Effector memory CD4-positive, alpha-beta T cell (primary cell): ENCODE measurements at places on chromosomes 3 and 15.

DNA sequence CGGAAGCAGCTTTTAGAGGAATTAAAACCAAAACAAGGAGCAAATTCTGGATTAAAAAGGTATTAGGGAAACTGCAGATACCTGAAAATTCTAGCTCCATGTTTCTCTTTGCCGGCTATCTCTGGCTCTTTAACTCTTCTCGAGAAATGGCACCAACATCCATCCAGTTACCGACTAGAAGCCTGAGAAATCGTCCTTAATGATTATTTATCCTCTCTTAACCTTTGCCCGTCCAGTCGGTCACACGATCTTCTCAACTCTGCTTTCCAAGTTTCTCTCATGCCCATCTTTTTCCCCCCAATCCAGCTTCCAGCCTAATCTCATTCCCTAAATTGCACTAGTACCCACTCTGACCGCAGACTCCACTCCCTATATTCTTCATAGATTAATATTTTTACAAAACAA is 596 bp upstream of the SGO1 start:
- peak overlapping the region; percentile 94 for H3K27ac ChIP-seq
- DNase-seq: no peak
- H3K36me3 ChIP-seq: no peaks in the 10 kb centered on the region
- H3K4me3 ChIP-seq: peak overlapping the region; percentile 55

DNA sequence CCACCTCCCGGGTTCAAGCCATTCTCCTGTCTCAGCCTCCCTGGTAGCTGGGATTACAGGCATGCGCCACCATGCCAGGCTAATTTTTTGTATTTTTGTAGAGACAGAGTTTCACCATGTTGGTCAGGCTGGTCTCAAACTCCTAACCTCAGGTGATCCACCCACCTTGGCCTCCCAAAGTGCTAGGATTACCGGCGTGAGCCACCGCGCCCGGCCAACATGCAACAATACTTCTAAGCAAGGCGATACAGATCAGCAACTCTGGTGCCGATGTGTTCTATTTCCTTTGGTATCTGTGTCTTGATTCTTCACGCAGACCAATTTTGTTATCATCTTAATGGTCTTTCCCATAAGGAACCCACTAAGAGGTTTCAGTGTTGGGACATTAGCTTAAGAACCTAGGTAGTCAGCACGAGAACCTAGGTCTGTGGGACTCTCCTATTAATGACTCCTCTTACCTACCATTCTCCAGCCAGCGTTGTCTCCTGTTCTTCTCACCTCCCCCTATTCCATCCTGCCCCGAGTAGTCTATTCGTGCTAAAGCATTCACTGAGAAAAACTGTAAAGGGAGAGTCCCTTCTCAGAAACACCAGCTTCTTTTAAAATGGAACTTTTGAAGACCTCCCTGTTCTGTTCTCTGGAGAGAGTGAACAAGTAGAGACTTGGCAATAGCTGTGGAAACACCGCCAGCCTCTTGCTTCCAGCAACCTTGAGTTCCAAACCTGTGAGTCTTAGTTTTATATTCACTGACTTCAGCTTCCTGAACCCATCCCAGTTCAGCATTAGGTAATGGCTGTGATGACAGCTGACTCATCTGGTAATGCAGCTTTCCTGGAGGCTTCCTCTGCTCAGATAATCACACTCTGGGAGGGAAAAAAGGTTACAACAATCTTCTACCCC is 61.2 kb downstream of the TSC22D2 start:
- no peaks in the 10 kb centered on the region for H3K36me3 ChIP-seq
- no peak for DNase-seq
- no peaks in the 10 kb centered on the region for H3K27me3 ChIP-seq
- no peak overlapping the region for H3K4me3 ChIP-seq

GRCh38 chr3:3476669-3477068 is 297.2 kb upstream of the CRBN start:
- DNase-seq: no peak
- no peaks in the 10 kb centered on the region for H3K36me3 ChIP-seq
- H3K4me1 ChIP-seq: no peaks in the 10 kb centered on the region

GRCh38 chr3:53226142-53226840 is 29.5 kb downstream of the TKT start:
- DNase-seq: no peak
- H3K27ac ChIP-seq: no peak overlapping the region
- H3K36me3 ChIP-seq: peaks cover 65% of the 10 kb centered on the region
- H3K4me1 ChIP-seq: no peaks in the 10 kb centered on the region

- no peaks in the 10 kb centered on the region for H3K36me3 ChIP-seq
- no peak overlapping the region for H3K4me3 ChIP-seq
- H3K4me1 ChIP-seq: peaks cover 10% of the 10 kb centered on the region
- no peak for DNase-seq
- no peaks in the 10 kb centered on the region for H3K27me3 ChIP-seq
These were observed 50.5 kb downstream of the BHLHE40 start for GRCh38 chr3:5029715-5030114.

DNA sequence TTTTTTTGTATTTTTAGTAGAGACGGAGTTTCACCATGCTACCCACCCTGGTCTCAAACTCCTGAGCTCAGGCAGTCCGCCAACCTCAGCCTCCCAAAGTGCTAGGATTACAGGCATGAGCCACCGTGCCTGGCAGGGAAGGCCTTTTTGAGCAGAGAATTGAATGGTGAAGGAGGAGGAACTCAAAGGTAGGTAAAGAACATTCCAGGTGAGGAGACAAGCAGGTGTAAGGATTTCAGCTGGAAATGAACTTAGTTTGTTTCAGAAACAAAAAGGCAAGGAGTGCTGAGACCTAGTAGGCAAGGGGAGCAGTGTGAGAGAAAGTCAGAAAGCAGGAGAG is 2.5 kb downstream of the TICRR start:
- no peak for DNase-seq
- H3K36me3 ChIP-seq: no peaks in the 10 kb centered on the region
- H3K4me3 ChIP-seq: no peak overlapping the region
- H3K27me3 ChIP-seq: no peaks in the 10 kb centered on the region

DNA sequence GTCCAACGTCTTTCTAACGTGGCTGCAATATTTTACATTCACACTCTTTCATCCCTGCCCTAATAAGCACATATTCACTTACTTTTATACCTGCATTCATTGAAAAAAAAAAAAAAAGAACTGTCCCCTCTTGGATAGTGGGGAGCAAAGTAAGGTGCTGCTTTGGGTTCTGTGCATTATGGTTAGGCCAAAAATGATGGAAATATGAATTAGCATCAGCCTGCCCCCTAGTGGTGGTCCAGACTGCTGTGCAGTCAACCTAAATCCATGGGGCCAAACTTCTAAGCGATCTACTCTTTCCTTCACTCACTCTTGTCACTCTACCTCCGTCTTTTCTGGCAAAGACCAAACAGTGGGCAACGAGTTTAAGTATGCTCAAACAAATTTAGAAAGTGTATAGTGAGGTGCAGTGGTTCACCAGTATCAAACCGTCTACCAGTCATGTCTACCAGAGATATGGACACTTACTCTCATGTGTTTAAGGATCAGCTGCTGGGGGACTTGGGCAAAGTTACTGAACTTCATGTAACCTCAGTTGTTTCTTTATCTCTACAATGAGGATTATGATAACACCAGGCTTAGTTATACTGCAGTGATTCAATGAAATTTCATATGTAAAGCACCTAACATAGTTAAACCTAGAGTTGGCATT is 61.5 kb upstream of the GRM7 start:
- no peak overlapping the region for H3K4me3 ChIP-seq
- no peak for DNase-seq
- H3K36me3 ChIP-seq: no peaks in the 10 kb centered on the region

- no peaks in the 10 kb centered on the region for H3K27me3 ChIP-seq
- H3K4me3 ChIP-seq: no peak overlapping the region
- no peak for DNase-seq
These were observed 74.0 kb downstream of the SATB1 start for GRCh38 chr3:18351069-18351628.

DNA sequence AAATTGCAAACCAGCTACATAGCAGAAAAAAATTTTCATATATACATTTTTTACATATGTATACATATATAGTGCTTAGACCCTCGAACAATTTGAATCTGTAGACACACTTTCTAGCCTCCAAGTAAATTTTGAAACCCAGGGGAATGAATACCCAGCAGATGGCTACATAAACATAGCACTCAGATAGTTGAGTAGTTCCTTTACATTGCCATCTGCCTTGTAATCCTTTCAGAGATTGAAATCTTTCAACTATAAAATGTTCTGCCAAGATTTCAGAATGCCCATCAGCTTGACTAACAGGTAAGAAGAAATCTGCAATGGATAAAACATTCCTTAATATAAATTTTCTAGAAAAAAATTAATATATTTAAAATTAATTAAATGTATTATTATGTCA is 1333.5 kb upstream of the CADM2 start:
- no peak overlapping the region for H3K4me3 ChIP-seq
- H3K27ac ChIP-seq: no peak overlapping the region
- H3K36me3 ChIP-seq: no peaks in the 10 kb centered on the region

DNA sequence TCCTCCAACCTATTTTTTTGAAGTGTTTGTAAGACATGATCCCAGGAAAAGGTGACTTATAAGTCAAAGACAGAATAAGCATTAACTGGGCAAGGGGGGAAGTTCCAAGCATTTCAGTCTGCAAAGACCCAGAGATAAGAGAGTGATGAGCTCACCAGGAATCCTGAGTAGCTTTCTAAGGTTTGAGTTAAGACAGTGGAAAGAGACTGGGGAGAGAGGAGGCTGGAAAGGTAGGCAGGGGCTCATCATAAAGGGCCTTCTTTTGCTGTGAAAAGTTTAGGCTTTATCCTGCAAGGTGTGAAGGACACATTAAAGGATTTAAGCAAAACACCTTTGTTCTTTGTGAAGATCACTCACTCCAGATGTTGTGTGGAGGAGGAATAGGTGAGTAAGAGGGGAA is 438.8 kb downstream of the CHL1 start:
- H3K27me3 ChIP-seq: no peaks in the 10 kb centered on the region
- H3K36me3 ChIP-seq: no peaks in the 10 kb centered on the region
- H3K4me3 ChIP-seq: no peak overlapping the region
- no peaks in the 10 kb centered on the region for H3K4me1 ChIP-seq
- DNase-seq: no peak
- H3K27ac ChIP-seq: no peak overlapping the region

DNA sequence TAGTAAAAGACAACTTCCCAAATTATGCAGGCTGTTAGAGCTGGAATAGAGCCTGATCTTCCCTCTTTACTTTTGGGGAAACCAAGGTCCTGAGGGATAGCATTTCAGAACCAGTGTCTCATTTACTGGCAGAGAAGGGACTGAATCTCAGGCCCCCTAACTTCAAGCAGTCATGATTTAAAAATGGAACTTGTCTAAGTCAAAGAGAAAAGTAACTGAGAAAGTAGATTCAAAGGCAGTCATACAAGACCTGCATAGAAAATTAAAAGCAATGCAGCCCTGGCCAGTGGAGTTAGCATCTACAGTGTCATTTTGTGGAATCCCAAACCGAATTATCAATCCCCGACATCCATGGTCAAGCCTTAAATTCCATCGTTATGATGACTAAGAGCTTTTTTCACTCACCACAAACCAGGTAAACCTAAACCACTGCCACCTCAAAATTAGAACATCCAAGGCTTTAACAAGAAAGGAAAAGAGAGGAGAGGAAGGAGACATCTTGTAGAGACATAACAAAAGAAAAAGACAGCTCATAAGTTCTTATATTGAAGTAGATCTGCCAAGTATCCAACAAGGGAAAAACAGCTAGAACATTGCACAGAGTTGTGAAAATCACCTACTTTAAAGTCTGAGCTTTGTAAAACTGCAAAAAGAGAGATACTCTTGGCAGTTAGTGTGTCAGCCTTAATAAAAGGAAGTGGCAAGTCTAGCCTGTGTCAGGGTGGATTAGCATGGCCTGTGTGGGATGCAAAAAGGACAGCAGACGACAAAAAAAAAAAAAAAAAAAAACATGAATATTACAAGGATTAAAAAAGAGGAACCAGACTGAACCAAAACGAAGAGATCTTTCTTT is 54.1 kb upstream of the CCR2 start:
- no peak overlapping the region for H3K4me3 ChIP-seq
- no peak for DNase-seq
- peaks cover 31% of the 10 kb centered on the region for H3K4me1 ChIP-seq
- H3K27me3 ChIP-seq: no peaks in the 10 kb centered on the region
- H3K36me3 ChIP-seq: no peaks in the 10 kb centered on the region
- peak overlapping the region; percentile 58 for H3K27ac ChIP-seq

- no peaks in the 10 kb centered on the region for H3K27me3 ChIP-seq
- H3K4me3 ChIP-seq: no peak overlapping the region
- no peak for DNase-seq
- H3K36me3 ChIP-seq: no peaks in the 10 kb centered on the region
- no peaks in the 10 kb centered on the region for H3K4me1 ChIP-seq
These were observed 5.6 kb downstream of the CCR1 start for GRCh38 chr3:46202535-46202934.

- DNase-seq: no peak
- H3K36me3 ChIP-seq: no peaks in the 10 kb centered on the region
- no peak within 1 kb of the TSS for H3K4me3 ChIP-seq
- no peaks in the 10 kb centered on the region for H3K4me1 ChIP-seq
- no peak within 1 kb of the TSS for H3K27ac ChIP-seq
These were observed at the start of gene P2RY12 for GRCh38 chr3:151384741-151385174. Gene P2RY12, minus strand, starts transcription at chr3:151384753. Its CDS starts 45,908 bp downstream, at chr3:151338845.

GRCh38 chr3:194598771-194599557 is 34.3 kb downstream of the TMEM44 start:
- no peak overlapping the region for H3K27ac ChIP-seq
- H3K27me3 ChIP-seq: no peaks in the 10 kb centered on the region
- no peaks in the 10 kb centered on the region for H3K36me3 ChIP-seq
- H3K4me3 ChIP-seq: no peak overlapping the region
- H3K4me1 ChIP-seq: no peaks in the 10 kb centered on the region

DNA sequence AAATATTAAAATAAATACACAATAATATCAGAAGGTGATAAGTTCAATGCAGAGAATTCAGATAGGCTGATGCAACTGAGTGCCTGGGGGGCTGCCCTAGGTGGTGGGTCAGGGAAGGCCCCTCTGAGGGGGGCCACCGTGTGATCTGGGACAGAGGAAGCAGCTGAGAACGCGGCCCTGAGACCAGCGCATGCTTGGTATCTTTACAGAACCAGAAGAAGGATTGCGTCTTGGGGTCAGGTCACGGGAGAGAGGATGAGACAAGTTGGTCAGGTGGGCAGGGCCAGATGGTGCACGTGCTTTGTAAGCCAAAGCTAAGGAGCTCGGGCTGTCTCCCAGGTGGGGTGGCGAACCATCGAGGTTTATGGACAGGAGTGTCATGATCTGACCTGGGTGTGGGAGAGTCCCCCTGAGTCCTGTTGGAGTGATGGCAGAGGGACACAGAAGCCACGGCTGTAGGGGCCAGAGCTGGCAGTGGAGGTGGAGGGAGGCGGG is 121.2 kb downstream of the ETFA start:
- no peak for DNase-seq
- no peak overlapping the region for H3K27ac ChIP-seq
- no peaks in the 10 kb centered on the region for H3K36me3 ChIP-seq
- H3K27me3 ChIP-seq: peaks cover 4% of the 10 kb centered on the region
- peaks cover 10% of the 10 kb centered on the region for H3K4me1 ChIP-seq

DNA sequence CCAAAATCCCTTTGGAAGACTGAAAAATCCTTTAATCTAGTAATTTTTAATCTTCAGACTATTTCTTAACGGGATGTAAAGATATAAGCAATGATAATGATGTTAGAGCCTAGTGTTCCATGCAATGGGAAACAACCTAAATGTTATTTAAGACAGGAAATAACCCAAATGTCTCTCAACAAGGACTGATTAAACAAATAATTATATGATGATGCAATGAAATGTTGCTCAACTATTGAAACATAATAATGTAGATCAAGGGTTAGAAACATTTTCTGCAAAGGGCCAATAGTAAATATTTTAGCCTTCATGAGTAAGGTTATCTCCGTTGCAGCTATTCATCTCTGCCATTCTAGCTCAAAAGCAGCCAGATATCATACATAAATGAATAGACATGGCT is 275.4 kb downstream of the NEK10 start:
- H3K4me1 ChIP-seq: no peaks in the 10 kb centered on the region
- no peak overlapping the region for H3K4me3 ChIP-seq
- no peak for DNase-seq
- no peaks in the 10 kb centered on the region for H3K27me3 ChIP-seq
- no peak overlapping the region for H3K27ac ChIP-seq
- H3K36me3 ChIP-seq: no peaks in the 10 kb centered on the region
